Lower lobe of right lung (tissue), 2 donors: ENCODE measurements at places on chromosomes 7 and 10.

DNA sequence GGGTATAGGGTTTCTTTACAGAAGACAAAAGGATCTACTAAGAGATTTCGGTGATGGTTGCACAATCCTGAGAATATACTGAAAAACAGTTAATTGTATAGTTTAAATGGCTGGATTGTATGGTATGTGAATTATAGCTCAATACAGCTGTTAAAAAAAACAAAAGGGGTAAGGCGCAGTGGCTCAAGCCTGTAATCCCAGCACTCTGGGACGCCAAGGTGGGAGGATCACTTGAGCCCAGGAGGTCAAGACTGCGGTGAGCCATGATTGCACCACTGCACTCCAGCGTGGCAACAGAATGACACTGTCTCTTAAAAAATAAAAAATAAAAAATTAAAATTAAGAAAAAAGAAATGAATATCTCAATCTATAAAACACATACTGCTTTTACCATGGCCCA is 18.5 kb downstream of the ESYT2 start:
- no peak for DNase-seq

GRCh38 chr10:30987463-30987862 is 44.2 kb downstream of the ZNF438 start:
- no peak for DNase-seq

DNA sequence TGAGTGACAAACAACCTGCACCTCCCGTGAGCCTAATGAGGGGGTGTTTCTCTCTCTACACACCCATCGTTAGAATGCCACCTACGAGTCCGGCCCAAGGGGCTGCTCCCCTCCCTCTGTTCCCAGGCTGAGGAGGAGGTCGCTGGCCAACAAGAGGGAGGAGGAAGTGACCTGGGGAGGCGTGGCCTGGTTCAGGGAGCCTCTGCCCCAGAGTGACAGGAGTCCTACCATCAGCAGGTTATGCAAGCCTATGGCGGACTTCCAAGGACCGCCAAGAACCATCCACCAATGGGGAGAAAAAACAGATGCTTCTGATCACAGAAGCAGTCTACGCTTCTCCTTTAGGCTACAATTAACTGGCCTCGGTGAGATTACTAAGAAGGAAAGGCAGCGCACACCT is 12.3 kb upstream of the EGFR start:
- DNase-seq: no peak

DNA sequence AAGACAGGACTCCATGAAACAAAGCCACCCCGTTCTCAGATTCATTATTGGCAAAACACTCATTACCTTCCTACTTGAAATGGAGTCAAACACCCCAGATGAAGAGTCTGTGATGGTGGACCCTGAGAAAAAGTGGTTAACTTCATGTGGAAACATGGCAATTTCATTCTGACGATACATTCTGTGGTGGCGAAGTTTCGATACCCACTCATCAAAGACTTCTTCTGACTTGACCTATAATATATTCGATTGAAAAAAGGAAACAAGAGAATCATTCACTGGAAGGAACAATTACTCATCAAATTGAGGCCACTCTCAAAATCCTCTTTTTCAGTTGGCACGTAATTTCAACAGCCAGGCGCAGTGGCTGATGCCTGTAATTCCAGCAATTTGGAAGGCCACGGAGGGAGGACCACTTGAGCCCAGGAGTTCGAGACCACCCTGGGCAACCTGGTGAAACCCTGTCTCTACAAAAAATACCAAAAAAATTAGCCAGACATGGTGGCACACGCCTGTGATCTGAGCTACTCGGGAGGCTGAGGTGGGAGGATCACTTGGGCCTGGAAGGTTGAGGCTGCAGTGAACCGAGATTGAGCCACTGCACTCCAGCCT is 108.8 kb upstream of the GSDME start:
- DNase-seq: no peak

- DNase-seq: no peak
These were observed 32.4 kb downstream of the ANXA11 start for GRCh38 chr10:80172896-80173295.

GRCh38 chr7:99806839-99807478 is 20.9 kb upstream of the CYP3A43 start:
- DNase-seq: no peak

GRCh38 chr10:62764011-62764410 is 40.5 kb upstream of the ADO start:
- no peak for DNase-seq

DNA sequence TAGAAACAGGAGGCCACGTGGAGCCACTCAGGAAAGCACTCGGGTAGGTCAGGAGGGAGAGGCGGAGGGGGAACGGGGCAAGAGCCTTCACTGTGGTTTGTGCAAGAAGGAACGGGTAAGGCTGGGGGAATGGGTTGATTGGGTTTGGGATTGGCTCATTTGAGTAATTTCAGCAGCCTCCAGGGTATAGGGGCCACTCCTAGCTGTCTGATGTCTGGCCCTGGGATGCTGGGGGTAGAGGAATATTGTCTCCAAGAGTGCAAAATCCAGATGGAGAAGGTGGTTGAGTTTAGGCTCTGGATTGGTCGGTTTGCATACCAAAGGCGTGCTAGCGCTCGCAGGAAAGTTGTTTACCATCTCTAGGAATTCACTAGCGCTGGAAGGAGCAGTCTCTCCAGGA is 47.2 kb downstream of the MYL10 start:
- DNase-seq: no peak

GRCh38 chr10:61899997-61900828 is 1.3 kb upstream of the ARID5B start:
- peak; percentile 77 for DNase-seq

DNA sequence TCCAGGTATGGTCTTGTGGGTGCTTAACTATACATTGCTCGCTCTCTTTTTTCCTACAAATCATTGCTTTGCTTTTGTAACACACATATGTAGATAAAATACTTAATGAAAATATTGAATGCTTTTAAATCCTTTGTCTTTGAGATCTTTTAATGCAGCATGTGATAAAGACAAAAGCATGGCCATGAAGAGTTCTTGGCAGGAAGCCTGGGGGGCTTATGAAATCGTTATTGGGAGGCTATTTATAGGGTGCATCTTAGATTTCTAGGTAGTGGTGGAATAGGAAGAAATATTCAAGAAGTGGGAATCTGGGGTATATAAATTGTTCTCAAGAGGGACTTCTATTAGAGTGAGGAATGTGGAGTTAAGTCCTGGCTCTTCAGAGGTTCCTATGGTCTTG is 21.9 kb downstream of the UBE2D1 start:
- no peak for DNase-seq

DNA sequence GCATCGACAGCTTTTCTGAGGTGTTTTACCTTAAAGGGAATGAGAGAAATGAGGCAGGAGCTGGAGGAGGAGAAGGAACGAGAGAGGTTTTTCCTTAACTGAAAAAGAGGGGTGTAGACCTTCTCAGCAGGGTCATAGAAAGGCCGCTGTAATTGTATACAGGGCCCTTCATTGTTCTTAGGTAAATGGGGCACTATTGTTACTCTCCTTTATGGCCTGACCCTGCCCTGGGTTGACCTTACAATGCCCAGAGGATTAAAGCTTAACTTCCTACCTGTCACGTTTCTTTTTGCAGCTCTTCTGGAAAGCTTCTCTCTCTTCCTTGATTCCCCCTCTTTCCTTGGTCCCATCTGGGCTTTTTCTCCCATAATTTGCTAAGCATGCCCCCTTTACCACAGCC is 13.7 kb upstream of the PDLIM1 start:
- no peak for DNase-seq

DNA sequence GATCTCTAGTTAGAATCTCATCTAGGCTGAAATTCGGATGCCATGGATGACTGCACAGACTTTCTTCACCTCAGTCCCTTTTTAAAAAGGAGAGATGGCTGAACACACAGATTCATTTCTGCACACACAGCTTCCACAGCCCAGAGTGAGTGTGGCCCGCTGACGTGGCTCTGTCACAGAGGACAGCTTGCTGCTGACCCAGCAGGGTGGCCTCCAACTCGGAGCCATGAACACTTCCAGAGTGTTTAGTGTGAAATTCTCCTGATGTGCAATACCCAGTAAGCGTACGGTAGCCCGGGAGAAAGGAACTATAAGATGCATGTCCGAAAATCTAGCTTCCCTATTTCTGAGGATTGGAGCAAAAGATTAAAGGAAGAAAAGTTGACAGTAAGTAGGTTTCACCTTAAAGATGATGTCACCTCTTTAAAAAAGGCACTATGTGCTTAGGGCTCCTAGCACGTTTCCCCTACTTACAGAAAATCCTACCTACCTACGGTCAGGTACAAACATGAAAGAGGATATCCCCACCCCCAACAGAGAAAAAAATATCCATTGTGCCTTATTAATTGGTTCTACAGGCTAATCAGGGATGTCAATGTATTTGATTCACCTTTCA is 162.2 kb downstream of the RAPGEF5 start:
- DNase-seq: no peak

DNA sequence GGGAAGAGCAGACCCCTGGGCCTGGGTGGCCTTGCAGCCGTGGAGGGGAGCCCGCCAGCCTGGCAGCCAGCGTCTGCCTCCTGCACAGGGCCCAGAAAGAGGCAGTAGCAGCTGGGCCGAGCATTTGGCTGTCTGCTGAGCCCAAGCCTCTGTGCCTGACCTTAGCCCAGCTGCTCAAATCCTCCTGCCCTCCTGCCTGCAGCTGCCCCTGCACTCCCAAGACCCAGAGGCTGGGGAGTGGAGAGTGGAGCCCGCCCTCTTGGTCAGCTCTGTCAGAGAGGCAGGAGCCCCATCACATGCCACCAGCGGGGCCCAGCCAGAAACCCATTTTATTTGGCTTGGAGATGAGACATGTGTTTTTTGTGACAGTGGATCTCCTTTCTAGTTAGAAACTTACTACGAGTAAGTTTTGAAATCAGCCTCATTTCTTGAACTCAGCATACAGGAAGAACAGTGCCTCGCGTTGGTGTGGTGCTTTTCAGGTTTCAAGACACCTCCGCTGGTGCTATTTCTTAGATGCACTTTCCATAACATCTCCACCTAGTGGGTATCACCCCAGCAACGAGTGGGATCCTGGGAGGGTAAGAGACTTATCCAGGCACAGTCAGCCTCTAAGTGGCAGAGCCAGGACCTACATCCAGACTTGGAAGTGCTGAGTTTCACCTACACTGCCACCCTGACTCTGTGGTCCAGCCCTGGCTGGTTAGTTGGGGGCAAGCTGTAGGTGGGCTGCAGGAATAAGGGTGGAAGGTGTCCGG is 477.1 kb downstream of the RPS24 start:
- peak; percentile 54 for DNase-seq

- no peak for DNase-seq
These were observed 4.6 kb upstream of the ZNF22 start for GRCh38 chr10:44995914-44996669.

DNA sequence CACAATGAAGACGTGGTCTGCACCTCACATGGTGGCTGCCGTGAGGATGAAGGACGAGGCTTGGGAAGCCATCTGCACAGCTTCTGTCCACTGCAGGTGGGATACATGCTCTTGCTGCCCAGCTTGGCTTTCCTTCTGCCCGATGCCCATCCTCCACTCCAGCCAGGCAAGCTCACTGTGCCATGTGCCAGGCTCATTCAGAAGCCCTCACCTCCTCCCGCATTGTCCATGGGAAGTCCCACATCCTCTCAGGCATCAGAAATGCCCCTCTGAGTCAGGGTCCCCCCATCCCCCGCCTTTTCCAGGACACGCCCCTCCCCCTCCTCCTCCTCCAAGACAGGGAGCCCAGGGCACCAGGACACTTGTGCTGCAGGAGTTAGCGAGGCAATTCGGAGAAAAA is 4.6 kb upstream of the NOM1 start:
- no peak for DNase-seq

GRCh38 chr7:134693256-134693655 is 46.6 kb downstream of the BPGM start:
- no peak for DNase-seq

DNA sequence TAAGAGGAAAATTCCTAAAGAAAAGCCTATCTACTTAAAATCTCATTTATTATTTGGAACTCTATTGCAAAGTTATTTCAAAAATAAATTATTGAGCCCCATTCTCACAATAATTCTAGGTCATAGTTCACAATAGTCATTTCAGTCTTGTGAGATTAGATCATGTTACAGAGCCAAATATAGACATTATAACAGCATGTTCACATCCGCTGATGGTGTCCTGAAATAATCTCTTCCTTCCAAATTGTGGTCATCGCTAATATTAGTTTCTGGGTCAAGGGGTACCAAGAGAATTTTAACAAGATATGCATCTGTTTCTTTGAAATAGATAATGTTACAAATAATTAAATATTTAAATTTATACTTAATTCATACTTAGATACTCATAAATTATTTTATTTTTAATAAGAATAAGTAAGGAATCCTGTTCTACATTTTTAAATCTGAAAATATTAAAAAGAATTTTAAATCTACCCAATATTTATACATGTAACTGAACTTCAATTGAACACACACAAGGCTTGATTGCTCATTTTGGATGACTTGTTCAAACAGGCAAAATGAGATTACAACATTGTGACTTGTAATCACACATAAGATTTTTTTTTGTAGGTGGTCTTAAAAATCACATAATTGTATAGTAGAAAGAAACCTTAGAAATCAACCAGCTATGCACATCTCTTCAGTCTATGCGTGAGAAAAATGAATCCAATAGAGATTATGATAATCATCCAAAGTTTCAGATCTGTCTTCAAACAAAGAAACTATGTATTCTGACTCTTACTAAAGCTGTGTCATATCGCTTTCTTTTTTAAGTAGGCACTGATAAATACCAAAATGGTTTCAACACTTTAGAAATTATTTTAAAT is 13.1 kb downstream of the GNAT3 start:
- DNase-seq: no peak

- no peak for DNase-seq
These were observed 112.8 kb downstream of the PTPN20 start for GRCh38 chr10:47024046-47024322.

DNA sequence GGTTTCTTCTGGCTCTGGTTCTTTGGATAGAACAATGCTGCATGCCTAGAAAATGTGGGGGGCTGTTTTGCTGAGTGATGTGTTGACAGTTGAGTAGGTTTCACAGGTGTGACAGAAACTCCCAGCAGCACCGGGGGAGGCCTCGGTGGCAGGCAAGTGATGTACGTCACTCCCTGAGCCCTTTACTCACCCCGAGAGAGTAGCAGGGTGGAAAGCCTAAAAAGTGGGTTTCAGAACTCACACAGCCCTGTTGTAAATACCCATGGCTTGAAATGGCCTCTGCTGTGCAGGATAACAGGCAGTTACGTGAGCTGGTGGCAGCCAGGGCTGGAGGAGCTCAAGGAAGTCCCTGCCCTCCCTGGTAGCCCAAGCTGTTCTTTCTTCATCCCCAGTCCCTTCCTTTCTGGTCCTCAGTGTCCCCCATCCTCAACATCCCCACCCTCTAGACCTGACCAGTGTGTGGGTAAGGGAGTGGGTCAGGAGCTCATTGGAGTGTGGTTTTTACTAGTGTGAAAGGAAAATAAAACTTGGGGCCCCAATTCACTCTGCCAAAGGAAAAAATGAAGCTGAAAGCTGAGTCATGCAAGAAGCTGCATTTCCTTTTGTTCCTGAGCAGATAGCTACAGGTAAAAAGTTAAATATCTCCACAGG is 258.1 kb downstream of the STK31 start:
- no peak for DNase-seq
